SW 1271 (cell line): ENCODE measurements at places on chromosomes 1 and 21.
A peak's percentile ranks its signal among the peaks of the same experiment; 100 is the strongest.

DNA sequence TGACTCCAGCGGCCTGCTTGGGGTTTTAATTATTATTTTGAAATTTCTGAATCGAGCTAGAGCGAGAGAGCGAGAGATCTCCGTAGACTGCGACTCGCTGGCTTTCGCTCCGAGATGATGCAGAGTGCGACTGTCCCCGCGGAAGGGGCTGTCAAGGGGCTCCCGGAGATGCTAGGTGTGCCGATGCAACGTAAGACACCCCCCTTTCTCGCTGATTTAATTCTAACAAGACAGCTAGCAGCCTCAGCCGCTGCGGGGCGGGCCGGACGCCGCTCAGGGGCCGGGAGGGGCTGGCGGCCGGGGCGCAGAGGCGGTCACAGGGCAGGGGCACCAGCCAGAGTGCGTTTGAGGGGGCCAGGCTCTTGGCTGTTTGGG, 339 bp downstream of the LHX4 start:
- no peak for DNase-seq

DNA sequence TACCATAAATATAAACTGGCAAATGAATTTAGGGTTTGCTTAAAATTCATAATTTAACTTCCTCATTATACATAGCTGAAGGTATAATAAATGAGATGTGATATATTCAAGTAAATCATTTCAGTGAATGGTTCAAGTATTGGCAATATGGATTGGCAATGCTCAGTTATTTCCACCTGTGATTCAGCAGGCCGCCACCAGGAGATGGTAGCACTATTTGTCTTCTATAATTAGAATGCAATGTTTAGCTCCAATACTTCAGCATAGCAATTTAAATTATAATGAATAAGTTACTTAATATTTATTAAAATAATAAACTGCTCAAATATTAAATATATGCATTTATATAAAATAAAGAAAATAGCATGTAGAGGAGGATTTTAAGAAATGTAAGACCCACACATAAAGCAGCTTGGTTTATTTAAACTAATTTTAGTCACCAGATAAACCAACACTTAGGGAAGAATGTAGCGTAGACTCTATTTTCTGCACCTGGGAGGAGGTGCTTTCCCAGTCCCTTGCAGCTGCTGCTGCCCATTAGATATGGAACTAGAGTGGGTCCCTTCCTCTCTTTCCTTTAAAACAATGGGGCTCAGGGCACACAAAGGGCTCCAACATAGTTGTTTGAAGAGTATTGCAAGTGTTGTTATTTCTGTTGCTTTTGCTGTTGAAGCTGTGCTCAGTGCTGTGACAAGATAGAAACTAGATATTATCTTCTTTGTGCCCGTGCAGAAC, 62.1 kb downstream of the PLPPR4 start:
- no peak for DNase-seq

GRCh38 chr21:14630556-14631069, 84.5 kb upstream of the SAMSN1 start:
- DNase-seq = no peak

DNA sequence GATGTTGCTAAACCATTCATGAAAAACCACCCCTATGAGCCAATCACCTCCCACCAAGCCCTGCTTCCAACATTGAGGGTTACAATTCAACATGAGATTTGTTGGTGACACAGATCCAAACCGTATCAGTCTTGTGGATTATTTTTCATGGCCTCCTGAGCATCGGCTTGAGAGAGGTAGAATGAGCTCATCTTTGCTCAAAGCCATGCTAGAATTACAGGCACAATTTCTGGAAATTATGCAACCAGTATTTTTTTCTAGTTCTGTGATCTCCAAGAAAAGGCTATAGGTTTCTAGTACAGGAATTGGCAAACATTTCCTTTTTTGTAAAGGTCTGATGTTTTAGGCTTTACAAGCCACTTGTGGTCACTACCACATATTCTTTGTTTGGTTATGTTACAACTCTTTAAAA, 219.4 kb downstream of the DUSP10 start:
- DNase-seq = no peak

- no peak for DNase-seq
Observed at GRCh38 chr1:85228972-85229371, 28.2 kb upstream of the SYDE2 start.

- no peak for DNase-seq
Observed at GRCh38 chr1:201754353-201754752, 74.6 kb upstream of the IPO9 start.

GRCh38 chr1:212431644-212432043, 1.1 kb upstream of the NENF start:
- no peak for DNase-seq

- no peak for DNase-seq
Observed at GRCh38 chr1:174174461-174175329, 15.4 kb downstream of the RABGAP1L start.

DNA sequence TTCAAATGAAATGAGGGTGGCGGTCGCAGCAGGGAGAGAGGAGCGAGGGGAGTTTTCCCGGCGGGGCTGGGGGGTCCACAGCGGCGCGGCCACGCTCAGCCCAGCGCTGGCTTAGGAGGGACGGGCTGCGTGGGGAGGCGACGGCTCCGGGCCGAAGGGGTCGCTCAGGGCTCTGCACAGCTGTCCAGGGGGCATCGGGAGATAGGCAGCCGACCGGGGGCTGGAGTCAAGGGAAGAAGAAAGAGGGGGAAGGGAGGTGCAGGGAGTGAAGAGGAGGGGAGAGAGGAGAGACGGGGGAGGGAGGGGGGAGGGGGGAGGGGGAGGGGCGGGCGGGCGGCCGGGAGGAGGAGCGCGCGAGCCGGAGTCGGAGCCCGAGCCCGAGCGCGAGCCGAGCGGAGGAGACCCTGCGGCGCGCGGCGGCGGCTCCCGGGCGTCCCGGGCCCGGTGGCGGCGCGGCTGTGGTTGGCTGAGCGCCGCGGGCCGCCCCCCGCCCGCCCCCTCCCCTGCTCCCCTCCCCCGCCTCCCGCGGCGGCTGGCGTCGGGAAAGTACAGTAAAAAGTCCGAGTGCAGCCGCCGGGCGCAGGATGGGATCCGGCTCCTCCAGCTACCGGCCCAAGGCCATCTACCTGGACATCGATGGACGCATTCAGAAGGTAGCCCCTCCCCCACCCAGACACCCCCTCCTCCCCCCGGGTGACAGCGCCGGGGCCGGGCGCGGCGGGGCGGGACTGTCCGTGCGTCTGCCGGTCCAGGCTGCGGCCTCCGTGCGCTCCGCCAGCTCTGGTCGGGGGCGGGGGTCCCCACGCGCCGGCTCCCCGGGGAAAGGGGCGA, at the start of gene PDE9A:
Gene PDE9A (plus strand): TSS at position 391 of the 831 bp plus-strand sequence. CDS start 194 bp downstream, at position 585.
- no peak for DNase-seq

DNA sequence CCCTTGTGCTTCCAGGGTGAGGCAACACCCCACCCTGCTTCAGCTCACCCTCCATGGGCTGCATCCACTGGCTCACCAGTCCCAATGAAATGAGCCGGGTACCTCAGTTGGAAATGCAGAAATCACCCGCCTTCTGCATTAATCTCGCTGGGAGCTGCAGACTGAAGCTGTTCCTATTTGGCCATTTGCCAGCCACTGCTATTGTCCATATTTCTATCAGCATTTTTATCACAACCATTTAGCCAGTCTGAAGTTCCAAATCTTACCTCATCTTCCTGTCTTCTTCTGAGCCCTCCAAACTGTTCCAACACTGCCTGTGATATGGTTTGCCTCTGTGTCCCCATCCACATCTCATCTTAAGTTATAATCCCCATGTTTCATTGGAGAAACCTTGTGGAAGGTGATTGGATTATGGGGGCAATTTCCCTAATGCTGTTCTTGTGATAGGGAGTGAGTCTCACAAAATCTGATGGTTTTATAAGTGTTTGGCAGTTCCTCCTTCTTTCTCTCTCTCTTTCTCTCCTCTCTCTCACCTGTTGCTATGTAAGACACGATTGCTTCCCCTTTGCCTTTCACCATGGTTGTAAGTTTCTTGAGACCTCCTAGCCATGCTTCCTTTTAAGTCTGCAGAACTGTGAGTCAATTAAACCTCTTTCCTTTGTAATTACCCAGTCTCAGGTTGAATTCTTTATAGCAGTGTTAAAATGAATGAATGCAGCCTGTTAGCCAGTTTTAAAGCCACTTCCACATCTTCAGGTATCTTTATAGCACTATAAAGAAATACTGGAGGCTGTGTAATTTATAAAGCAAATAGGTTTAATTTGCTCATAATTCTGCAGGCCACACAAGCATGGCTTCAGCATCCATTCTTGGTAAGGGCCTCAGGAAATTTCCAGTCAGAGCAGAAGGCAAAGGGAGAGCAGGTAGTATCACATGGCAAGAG, 203.5 kb downstream of the FCRL5 start:
- no peak for DNase-seq

DNA sequence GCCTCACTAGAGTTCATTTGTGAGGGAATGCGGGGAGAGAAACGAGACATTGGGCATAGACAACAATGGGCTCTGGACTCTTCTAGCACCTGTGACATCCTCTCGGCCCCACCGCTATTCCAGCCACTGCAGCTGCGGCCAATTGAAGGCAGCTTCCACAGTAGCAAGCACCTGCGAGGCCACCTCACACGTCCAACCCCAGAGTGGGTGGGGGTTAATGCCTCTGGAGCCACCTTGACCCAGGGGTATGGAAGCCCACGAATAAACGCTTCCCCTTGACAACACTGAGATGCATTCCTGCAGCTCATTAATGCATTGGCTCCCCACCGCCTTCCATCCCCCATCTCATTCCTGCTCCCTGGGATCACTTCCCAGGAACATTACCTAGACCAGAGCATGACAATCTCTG, 104.4 kb downstream of the GLIS1 start:
- no peak for DNase-seq

DNA sequence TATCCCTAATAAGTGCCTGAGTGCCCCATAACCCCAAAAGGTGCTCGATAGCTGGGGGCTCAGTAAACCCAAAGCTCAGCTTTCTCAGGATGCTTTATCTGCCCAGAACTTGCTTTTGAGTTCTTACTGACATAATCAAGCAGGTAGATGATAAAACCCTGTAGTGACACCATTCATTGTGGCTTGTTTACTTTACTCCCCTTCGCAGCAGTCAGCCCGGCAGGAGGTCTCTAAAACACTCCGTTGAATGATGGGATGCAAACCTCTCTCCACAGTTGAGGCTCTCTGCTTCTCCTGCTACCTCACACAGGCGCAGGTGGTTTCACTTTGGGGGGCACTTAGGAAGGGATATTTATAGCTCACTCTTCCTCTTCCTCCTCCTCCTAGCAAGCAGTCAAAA, 349.4 kb downstream of the HLX start:
- DNase-seq = no peak

GRCh38 chr1:8382608-8383505, 64.9 kb downstream of the SLC45A1 start:
- no peak for DNase-seq

GRCh38 chr1:67642629-67643028, 42.4 kb upstream of the GADD45A start:
- no peak for DNase-seq

GRCh38 chr1:35047188-35047858, 15.6 kb upstream of the ZMYM6 start:
- peak; percentile 30 for DNase-seq

GRCh38 chr1:193388165-193388564, 201.8 kb upstream of the B3GALT2 start:
- no peak for DNase-seq

- no peak for DNase-seq
Observed at GRCh38 chr1:205275916-205276688, 45.4 kb downstream of the NUAK2 start.

GRCh38 chr1:54741531-54741930, 22.8 kb downstream of the PARS2 start:
- no peak for DNase-seq

DNA sequence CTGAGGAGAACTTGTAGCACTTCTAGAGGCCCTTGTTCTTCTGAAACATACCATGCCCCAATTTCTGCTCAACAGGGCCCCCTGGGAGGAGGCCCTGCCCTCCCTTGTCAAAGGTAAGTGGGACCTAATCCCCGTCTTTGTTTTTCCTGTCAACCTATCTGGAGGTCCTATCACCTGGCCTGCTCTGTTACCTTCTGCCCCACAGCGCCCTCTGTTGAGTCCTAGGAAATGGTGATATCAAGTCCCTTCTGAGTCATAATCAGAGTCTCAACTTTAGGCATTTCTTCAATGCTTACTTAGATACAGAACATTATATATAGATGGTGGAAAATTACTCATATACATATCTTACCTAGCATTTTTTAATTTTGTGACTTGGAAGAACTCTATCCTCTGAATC, 28.2 kb upstream of the FCRL4 start:
- DNase-seq = no peak

DNA sequence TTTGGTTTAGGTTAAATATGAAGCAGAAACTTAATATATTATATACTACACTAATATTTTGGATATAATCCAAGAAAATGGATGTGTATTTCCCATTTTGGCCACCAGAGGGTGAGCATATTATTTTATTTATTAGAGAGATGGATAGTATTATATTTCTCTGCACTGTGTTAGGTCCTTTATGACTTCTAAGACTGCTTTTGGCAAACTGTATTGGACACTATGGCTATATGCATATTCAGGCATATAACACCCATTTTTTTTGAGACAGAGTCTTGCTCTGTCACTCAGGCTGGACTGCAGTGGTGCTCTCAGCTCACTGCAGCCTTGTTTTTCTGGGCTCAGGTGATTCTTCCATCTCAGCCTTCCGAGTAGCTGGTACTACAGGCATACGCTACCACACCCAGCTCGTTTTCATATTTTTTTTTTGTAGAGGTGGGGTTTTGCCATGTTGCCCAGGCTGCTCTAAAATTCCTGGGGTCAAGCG, 17.8 kb upstream of the PGM1 start:
- peak; percentile 37 for DNase-seq

GRCh38 chr1:93080179-93080823, 1.2 kb downstream of the MTF2 start:
- DNase-seq = peak; percentile 23

GRCh38 chr1:25450891-25451290, 20.2 kb downstream of the MACO1 start:
- no peak for DNase-seq

- DNase-seq = no peak
Observed at GRCh38 chr1:201020721-201021629, 2.5 kb downstream of the KIF21B start.

DNA sequence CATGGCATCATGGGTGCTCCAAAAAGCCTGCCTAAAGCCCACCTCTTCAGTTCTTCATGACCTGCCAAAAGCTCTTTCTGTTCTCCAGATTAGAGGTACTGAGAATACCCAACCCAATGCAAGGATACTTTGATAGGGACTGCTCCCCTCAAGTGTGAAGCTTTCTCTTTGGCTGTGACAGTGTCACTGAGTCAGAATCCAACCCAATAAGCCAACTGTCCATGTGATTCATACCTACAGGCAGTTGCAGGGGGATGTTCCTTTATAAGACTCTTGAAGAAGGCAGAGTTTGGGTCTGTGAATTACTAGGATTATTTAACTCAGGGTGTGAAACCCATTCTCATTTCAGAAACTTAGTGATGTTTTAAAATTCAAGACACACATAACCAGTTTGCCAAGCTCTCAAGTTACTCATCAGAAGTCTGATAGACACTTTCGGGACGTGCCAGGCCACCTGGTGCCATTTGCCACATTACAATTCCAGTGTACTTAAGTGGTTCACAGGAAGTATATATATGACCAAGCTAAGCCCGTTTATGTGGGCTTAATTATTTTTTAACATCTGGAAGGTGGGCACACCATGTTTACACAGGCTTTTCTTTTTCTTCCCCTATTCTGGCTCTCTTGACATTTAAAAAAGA, 265.8 kb downstream of the NFIA start:
- DNase-seq = no peak
